ENCODE measurements at places on chromosomes 4 and X.
A peak's percentile ranks its signal among the peaks of the same experiment; 100 is the strongest.

GRCh38 chr4:85200106-85200505, 233.6 kb upstream of the WDFY3 start:
- no peak for DNase-seq

GRCh38 chr4:118712872-118713271, 27.7 kb downstream of the METTL14 start:
- no peak for DNase-seq

DNA sequence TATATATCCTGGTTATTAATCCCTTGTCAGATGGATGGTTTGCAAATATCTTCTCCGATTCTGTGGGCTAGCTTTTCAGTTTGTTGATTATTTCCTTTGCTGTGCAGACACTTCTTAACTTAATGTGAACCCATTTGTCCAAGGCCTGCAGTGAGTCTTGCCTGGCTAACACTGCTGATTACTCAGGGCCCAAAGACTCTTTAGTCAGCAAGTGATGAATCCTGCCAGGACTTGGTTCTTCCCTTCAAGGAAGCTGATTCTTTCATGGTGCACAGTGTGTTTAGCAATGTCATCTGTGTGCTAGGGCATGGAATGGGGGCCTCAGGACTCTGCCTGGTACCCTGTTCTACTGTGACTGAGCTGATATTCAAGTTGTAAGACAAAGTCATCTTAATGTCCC, 81.8 kb upstream of the TEX13A start:
- no peak for DNase-seq

- no peak for DNase-seq
These were observed 136.7 kb downstream of the CBLL2 start for GRCh38 chrX:22409418-22409817.

GRCh38 chrX:69020316-69020715, 144.9 kb downstream of the PJA1 start:
- DNase-seq = no peak

GRCh38 chr4:7398788-7399439, 35.8 kb downstream of the PSAPL1 start:
- peak; percentile 54 for DNase-seq

GRCh38 chr4:47538111-47538824, 53.2 kb downstream of the ATP10D start:
- no peak for DNase-seq

DNA sequence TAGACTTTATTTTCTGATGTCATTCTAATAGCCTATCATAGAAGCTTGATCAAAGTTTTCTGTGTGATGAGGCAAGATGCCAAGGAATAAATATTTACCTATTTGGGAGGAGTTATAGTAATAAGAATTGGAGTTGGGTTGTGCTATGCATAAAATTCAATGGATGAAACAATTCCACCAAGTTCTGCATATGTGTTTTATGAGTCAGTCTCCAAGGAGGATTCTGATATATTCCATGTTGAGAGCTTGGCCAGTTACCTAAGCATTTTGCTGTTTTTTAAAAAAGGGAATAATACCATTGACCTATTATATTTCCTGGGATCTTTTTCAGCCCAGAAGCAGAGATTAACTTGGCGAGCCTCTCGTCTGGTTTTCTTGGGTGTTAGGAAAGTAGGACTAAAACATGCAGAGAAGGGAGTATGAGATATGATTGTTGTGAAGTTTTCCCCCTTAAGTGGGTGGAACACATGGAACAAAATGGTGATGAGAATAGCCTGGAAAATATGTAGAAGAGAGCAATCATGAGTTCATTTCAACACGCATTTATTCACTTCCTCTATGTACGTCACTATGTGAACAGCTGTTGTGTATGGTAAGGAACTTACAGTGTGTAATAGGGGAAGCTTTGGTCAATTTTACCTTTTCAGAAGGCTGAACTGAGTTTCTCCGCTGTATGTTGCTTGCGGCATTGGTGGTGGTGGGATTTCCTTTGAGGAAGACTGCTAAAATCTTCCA, 39.2 kb downstream of the POLA1 start:
- DNase-seq = no peak

- DNase-seq = no peak
These were observed 33.3 kb downstream of the CPLX1 start for GRCh38 chr4:792626-793092.

- peak; percentile 3 for DNase-seq
These were observed 71.8 kb downstream of the SUPT20HL2 start for GRCh38 chrX:24241822-24242648.

GRCh38 chr4:72743078-72743477, 174.1 kb upstream of the ADAMTS3 start:
- no peak for DNase-seq

GRCh38 chr4:3512279-3512678, 19.9 kb downstream of the LRPAP1 start:
- DNase-seq = no peak

DNA sequence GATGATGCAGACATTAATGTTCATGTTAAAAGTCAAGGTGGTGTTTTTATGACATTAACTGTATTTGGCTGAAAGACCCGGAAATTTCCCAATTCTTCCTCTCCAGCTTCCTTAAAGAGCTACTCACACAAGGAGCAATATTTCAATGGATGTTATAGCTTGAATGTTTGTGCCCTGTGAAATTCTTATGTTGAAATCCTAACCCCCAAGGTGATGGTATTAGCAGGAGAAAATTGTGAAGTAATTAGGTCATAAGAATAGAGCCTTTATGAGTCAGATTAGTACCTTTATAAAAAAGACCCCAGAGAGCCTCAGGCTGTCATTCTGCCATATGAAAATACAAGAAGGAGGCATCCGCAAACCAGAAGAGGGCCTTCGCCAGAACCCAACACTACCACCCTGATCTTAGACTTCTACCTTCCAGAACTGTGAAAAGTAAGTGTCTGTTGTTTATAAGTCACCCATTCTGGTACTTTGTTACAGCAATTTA, 3.6 kb downstream of the TLR1 start:
- DNase-seq = no peak

GRCh38 chr4:164428561-164428960, 325.4 kb upstream of the SMIM31 start:
- no peak for DNase-seq

GRCh38 chr4:77052352-77052751, 23.4 kb downstream of the CCNI start:
- DNase-seq = no peak

- DNase-seq = no peak
These were observed 118.0 kb downstream of the DRD5 start for GRCh38 chr4:9899306-9900055.

- DNase-seq = peak; percentile 2
These were observed 43.2 kb downstream of the SLC9A6 start for GRCh38 chrX:136028383-136028984.

DNA sequence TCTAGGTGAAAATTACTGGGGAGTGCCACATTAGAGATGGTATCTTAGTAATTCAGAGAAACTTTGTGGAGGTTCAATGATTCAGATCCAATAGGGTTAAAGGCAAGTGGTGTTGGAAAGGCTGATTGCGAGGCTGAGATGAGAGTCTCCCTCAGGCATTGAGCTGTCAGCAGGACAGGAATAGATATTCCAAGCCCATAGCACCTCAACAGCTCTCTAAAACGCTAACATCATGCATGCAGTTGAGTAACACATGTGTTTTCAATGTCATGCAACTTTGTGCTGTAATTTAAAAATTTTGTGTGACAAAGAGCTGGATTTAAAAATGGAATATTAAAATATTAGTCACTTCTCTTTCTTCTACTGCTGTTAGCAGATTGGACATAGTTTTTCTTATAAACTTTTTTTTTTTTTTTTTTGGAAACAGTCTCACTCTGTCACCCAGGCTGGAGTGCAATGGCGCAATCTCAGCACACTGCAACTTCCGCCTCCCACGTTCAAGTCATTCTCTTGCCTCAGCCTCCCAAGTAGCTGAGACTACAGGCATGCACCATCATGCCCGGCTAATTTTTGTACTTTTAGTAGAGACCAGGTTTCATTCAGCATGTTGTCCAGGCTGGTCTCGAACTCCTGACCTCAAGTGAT, 173.5 kb upstream of the C1QTNF7 start:
- no peak for DNase-seq

DNA sequence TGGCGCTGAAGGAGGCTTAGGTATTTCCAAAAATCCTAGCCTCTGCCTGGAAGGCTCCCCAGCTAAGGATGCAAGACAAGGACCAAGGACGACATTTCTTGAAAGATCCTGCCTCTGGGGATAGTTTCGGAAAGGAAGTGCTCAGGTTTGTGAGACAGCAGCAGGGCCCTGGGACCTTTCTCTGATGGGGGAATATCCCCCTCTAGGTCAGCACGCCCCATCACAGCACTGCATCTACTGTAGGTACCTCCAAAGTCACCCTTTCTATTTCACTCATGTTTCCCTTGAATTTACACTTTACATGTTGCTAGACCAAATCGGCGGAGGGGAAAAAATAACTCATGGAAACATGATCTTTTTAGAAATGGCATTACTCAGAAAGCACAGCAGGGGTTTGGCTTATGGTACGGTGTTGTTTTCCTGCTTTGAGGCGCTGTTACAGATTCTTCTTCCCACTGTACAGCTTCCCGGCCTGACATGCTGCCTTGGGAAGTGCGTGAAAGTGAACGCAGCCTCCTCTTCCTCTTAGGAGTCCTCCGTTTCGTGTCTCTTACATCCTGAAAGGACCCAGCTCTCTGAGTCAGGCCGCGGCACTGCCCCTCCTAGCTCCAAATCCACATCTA, 77.2 kb upstream of the DHRSX start:
- no peak for DNase-seq

Data from NCI-H1105 (cell line).